ENCODE measurements at places on chromosomes 7 and 10. TPM values are rescaled to one million over a fixed set of nuclear protein-coding genes. Genes with fewer than 3 reads are reported as not detected.

Gene ADAM8
- total RNA-seq: 3.7 TPM

- DNase-seq: no peak
Measured at GRCh38 chr7:129804890-129805719, 147.7 kb downstream of the UBE2H start.

Gene NRG3
- 0.08 TPM for total RNA-seq

Gene PSMA2
- total RNA-seq: 180 TPM

Gene AEBP1
- total RNA-seq: 0.62 TPM

DNA sequence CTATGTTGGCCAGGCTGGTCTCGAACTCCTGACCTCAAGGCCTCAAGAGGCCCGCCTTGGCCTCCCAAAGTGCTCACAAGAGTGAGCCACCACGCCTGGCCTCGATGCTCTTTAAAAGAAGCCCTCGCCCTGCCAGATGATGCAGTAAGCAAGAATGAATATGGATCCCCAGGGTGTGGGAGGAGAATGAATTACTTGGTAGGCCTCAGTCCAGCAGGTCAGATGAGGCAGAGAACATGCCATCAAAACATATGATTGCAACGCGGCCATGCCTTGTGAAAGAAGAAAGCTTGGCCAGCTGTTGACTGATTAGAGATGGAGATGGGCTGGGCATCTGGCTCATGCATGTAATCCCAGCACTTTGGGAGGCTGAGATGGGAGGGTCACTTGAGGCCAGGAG, 68.7 kb downstream of the CAMK1D start:
- no peak for DNase-seq

GRCh38 chr10:131077724-131078123, 233.8 kb downstream of the TCERG1L start:
- no peak for DNase-seq

GRCh38 chr7:151408498-151408838, 1.4 kb downstream of the WDR86 start:
- DNase-seq: no peak

GRCh38 chr7:127034186-127034806, 218.4 kb downstream of the GRM8 start:
- no peak for DNase-seq

DNA sequence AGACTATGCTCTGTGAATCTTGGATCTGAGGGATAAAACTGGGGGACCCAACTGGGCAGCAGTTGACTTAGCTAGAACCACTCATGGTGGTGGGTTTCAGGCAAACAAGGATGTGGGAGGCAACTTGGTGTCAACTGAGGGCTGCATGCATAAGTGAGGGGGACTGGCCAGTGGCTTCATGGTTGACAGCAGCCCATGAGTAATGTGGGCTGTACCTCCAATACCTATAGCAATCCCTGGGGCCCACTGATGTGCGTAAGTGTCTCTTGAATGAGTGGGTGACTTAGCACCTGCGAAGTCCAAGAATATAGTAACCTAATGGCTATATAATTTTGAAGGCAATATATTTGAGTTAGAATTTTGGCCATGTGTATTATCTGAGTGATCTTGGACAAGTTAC, 13.7 kb upstream of the MAP3K8 start:
- no peak for DNase-seq

- no peak for DNase-seq
Measured at GRCh38 chr7:107559864-107560263, 3.9 kb downstream of the COG5 start.

GRCh38 chr7:7969306-7970236, 975 bp downstream of the GLCCI1 start:
- DNase-seq: peak; percentile 41

DNA sequence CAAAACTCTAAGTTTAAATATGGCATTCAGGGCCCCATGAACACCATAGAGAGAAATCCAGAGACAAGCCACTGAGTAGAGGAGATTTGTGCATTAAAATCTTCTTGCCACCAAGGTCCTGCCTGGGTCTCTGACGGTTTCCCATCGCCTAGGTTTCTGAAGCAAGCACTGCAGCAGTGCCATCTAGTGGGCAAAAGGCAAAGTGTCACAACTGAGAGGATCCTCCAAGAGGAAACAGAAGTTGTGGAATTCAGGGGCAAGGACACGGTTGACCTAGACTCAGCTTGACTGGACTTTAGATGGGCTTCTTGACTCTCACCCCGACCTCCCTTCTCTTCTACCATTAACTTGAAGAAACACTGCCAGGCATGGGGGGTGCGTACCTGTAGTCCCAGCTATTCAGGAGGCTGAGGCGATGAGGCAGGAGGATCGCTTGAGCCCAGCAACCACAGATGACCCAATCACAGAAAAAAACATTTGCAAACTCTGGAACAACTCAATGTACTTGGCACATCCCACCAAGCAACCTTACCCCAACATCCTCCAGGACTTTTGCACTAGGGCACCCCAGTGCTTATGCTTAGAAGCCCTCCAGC, 604.1 kb downstream of the GALNT17 start:
- DNase-seq: peak; percentile 51

DNA sequence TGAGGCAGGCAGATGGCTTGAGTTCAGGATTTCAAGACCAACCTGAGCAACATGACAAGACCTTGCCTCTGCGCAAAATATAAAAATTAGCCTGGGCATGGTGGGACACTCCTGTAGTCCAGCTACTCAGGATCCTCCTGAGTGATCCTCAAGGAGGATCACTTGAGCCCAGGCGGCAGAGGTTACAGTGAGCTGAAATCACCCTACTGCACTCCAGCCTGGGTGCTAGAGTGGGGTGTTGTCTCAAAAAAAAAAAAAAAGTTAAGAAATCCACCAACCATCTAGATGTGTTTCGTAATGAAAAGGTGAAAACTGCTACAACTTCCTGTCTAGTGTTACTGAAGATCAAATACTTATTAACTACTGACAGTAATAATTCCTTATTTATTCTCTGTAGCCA, 8.1 kb downstream of the GLCCI1 start:
- DNase-seq: no peak

Gene PGAM2
- 1.3 TPM for total RNA-seq

DNA sequence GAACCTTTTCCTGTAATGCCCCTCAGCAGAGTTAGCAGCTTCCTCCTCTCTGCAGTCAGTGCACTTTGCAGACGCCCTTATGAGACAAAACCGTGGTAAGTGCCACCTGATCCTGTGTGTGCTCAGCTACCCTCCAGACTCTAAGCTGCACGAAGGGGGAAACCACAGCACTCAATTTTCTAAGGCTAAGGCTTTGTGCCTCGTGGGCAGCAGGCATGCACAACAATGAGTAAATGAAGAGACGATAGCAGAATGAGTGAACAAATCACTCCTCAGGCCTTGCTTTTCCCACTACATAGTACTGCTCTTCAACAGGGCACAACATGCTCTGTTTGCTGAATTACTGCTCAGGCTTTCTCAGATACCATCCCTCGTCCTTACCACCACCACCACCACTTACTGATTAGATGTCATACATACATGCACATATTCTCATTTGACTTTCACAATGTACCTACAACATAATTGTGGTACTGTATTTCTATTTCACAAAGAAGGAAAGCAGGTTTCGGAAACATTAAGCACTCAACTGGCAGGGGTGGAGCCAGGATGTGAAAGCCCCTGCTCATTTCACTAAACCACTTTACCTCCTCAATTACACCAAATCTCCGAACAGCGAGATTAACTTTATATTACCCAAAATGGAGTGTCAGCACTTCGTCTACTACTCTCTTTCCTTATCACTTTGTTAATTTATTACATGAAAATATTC, 85.4 kb downstream of the ICA1 start:
- DNase-seq: no peak

DNA sequence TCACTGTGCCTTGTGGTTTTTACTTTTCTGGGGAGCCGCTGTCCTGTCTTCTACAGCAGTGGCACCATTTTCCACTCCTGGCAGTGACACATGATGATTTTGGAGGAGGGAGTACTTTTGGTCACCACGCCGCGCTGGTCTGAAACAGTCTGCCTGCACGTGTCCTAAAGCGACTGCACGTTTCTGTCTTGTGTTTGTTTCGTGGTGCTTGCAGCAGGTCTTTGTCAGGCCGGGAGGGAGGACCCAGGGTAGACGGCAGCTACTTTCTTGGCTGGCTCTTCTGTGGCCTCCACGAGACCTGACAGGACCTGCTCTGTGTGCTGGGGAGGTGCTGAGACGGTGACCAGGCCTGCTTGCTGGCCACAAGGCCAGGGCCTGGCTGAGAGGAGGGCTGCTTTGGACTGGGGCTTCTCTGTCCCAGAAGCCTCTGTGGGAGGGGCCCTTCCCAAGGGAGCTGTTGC, 82.0 kb downstream of the GLRX3 start:
- DNase-seq: no peak

- no peak for DNase-seq
Measured at GRCh38 chr10:46079831-46080585, 33.9 kb upstream of the MSMB start.

- no peak for DNase-seq
Measured at GRCh38 chr10:77436257-77436975, 201.2 kb downstream of the KCNMA1 start.
